ENCODE measurements at places on chromosomes 11 and 22.

GRCh38 chr11:9109858-9110731, 18.7 kb upstream of the SCUBE2 start:
- DNase-seq, result no peak

DNA sequence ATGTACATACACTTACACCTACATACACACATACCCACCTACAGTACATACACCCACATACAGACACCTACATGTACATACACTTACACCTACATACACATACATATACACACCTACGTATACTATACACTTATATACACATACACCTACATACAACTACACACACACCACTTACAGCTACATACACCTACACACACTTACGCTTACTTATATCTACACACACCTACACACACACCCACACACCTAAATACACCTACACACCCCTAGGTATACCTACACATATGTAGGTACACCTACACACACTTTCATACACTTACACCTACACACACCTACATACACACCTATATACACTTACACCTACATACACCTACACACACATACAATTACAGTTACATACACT, 61.0 kb downstream of the ARHGAP8 start:
- DNase-seq, result no peak

DNA sequence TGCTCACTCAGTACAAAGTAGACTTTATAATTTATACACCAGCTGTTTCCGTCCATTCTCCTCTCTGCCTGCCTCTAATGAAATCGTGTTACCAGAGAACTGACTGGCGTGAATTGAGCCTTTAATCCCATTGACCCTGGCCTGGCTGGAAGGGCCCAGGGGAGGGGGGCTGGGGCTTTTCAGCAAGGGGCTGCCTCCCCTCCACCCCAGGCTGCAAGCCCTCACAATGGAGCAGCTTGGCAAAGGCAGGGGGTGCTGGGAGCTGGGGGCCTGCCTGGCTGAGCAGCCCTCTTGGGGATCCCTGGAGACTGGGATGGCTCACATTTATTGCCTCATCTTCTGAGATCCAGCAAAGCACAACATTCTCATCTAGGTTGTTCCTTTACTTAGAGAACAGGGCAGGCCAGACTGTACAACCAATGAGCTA, 25.8 kb upstream of the LMO1 start:
- DNase-seq, result no peak

DNA sequence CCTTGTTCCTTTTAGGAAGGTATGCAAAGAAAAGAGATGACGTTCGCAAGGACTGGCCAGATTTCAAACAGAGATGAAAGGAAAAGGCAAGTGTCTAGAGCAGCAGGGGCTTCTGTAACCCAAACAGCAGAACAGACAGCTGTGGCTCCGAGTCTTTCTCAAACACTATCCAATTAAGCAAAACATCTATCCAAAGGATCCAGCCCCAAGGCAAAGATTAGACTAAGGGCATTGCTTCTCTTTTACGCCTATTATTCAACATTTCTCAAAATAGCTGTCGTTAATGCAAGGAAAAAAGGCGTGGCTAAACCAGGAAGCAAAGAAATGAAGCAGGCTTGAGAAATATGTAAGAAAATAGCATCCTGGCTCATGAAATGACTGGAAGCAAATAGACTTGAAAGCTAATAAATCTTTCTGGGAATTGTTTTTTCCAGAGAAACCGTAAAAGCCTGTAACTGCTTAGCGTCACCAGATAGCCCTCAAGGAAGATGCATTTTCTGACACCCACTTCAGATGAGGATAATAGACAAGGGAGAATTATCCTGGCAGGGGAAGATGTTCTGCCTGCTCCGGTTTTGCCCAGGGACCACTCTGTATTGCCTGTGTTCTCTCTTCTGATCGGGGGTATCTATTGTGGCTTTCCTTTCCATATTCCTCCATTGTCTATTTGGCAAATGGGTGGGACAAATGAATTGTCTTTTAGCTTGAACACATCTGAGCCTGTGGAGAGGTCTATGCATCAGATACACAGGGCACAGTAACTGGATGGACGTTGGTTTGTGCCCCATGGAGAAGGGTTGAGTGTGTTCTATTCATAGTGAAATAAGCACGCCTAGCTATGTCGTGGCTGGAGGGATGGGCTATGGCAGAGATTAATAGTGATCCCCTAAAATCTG, 20.2 kb downstream of the C11orf96 start:
- DNase-seq, result no peak

- no peak for DNase-seq
Observed at GRCh38 chr11:95086151-95086550, 3.5 kb upstream of the ENDOD1 start.

GRCh38 chr11:20937826-20938225, 268.4 kb downstream of the NELL1 start:
- DNase-seq, result no peak

DNA sequence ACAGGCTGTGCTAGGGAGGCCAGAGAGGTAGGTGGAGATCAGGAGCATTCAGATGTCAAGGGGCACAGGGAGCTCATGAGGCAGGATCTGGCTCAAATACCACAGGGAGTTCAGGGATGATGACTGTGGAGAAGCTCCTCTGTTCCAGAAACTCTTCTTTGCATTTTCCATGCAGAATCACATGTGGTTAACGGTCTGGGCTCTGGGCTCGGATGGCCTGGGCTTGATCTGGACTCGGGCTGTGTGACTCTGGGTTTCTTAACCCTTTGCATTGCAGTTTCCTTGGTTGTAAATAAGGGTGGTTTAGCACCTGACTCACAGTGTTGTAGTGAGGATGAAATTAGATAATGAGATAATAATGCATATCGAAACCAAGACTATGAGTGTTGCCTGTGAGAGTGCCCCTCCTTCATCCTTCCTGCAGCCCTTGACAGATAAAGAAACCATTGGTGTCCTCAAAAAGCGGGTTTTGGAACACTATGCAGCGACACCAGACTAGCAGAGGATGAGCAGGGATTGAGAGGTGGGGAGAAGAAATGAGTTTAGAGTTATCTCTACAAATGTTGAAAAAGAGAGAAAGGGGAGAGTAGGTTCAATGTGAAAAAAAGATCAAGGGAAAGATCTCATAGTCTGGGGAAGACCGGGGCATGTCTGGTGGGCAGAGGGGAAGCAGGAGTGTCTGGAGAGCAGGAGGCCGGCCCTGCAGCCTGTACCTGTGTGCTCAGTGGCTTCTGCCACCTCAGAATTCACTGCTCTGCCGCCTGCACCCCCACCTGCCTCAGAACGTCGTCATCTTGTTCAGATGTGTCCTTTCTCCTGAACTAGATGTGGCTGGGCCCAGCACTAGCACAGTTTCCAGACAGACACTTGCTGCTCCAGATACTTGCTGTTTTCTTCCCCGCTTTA, 197.8 kb upstream of the SORL1-AS1 start:
- no peak for DNase-seq

DNA sequence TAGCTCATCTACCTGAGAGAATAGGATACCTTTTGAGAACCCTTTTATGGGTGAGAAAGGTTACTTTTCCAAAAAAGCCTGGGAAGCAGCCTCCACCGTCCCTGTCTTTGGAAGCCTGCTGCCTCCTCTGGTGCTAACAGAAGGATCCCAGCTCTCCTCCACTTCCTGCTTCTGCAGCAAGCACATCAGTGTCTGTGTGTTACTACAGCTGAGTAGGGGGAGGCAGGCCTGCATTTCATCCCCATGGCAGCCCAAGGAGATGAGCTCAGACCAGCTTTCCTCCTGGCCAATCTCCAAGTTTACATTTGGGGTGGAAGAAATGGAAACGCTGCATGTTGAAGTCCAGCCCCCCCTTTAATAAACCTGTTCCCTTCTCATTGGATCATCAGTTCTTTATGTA, 7.4 kb upstream of the CCDC34 start:
- DNase-seq, result no peak

DNA sequence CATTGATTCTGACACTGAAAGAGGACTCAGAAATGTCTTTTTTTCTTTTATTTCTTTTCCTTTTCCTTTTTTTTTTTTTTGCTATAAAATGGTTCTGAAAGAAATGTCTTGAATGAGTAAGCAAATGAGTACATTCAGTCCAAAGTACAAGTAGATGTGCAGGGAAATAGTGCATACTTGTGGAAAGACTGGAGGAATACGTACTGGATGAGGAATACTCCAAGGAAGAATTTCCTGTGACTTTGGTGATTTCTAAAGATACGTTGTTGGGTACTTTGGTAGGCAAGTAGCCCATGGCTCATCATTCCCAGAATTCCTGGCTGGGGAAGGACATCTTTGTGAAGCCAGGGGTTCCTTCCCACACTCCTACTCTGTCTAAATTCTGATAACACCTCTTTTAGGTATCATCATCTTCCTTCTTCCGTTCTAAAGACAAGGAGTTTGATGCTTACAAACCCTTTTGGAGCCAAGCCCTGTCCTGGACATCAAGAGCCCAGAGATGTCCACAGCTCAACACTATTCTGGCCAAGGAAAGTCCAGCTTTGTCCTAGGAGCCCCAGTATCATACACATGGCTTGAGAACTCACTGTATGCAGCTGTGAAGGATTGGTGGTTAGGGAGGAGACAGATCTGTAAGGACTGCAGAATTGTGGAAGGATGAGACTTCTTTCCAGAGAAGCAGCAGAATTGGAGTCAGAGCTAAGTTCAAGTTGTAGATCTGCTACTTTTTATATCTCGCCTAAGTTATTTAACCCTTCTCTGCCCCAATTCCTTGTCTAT, 4.8 kb upstream of the NUP98 start:
- no peak for DNase-seq

- no peak for DNase-seq
Observed at GRCh38 chr11:74050465-74050864, 41.6 kb upstream of the UCP3 start.

DNA sequence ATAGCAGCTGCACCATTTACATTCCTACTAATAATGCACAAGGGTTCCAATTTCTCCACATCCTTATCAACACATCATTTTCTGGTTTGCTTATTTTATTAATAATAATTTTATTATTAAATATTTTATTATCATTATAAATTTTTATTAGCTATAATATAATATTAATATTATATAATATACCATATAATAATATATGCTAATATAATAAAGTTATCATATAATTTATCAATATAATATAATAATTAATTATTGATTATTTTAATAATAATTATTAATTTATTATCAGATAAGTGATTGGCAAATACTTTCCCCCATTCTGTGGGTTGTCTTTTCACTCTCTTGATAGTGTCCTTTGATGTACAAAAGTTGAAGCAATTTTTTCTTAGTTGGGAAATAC, 27.7 kb downstream of the OR2AT4 start:
- no peak for DNase-seq

Measured in fibroblast of skin of left biceps (primary cell).